ENCODE measurements at places on chromosomes 7 and 10. TPM values are rescaled to one million over a fixed set of nuclear protein-coding genes. Genes with fewer than 3 reads are reported as not detected.

Gene NME8
- not detected for total RNA-seq

Gene TMEM106B
- total RNA-seq: 73.1 TPM

Gene CNTNAP2
- 7.6 TPM for total RNA-seq

DNA sequence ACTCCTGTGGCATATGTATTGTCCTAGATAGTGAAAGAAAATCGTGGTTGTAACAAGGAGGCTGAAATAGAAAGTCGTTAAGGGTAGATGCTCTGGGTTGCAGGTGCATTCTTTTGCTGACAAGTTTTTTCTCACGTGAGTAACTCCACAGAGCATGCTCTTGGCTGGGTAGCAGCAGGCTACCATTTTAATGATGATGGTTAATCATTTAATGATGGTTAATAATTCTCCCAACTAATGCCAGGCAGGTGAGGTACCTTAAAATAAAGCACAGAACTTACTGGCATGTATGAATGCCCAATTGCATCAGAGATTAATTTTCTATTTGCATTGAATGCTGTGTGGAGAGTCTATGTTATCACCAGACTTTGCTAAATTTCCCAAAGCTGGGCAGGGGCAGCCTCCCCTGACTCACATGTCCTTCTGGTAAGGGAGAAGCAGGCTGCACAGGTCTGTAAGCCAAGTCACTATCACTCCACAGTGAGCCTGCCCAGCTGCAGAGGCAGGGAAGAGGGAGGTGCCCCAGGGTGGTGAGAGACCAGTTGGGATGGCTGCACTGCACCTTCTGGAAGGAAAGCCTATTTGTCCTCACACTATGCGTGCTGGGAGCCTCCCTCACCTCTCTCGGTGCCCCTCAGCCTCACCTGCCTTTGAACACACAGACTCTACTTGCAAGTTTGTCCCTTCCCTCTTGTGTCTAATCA is 287.0 kb upstream of the IGFBP3 start:
- H3K36me3 ChIP-seq: no peaks in the 10 kb centered on the region
- no peaks in the 10 kb centered on the region for H3K27me3 ChIP-seq
- no peak overlapping the region for H3K4me3 ChIP-seq
- no peak overlapping the region for H3K27ac ChIP-seq
- DNase-seq: no peak
- no peaks in the 10 kb centered on the region for H3K4me1 ChIP-seq

GRCh38 chr10:52322323-52322722 is 8.2 kb downstream of the DKK1 start:
- no peak for DNase-seq
- peaks cover 27% of the 10 kb centered on the region for H3K4me1 ChIP-seq
- H3K27ac ChIP-seq: no peak overlapping the region
- H3K4me3 ChIP-seq: no peak overlapping the region
- peaks cover 4% of the 10 kb centered on the region for H3K36me3 ChIP-seq

- H3K27ac ChIP-seq: no peak overlapping the region
- no peak for DNase-seq
- H3K4me1 ChIP-seq: peaks cover 10% of the 10 kb centered on the region
- H3K27me3 ChIP-seq: no peaks in the 10 kb centered on the region
- peaks cover 17% of the 10 kb centered on the region for H3K36me3 ChIP-seq
These were observed 5.5 kb downstream of the PPA1 start for GRCh38 chr10:70227548-70228320.
